Stimulated activated CD8-positive, alpha-beta memory T cell treated with anti-CD3 and anti-CD28 coated beads, Interleukin-15, amount 100 ng/mL, for 48 hours (primary cell): ENCODE measurements at places on chromosomes 3 and 15.

DNA sequence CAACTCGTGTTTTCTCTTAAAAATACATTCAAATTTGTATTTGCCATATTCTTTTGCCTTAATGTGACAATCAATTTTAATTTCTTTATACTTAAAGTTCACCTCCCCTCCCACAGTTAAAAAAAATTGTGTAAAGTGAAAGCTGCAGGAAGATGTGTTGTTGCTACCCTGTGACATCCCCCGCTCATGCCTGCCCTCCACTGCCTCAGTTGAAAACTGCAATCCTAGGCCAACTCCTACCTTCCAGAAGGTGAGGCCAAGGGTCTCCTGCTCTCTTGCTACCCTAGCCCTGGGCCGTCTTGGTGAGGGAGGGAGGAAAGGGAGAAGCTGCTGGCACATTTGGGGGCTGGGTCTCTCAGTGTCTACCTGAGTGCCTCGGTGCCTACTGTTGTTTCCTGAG is 57.0 kb upstream of the CMTM7 start:
- no peak for DNase-seq

DNA sequence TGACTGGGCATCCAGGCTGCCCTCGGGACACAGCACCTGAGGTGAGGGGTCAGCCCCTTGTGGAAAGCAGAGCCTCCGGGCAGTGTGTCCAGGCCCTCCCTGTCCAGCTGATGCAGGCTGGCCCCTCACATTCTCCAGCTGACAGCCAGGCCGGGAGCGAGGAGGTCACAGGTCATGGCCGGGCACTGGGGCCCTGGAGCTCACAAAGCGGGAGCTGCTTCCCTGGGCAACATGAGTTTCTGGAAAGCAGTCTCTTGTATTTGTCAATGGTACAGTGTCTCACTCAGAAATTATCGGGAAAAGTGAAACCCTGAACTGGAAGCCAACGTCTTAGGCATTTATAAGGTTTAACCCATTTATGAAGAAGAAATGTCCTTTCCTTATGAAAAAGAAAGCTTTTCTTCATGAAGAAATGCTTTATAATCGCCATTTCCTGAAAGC is 118.5 kb downstream of the OPA1 start:
- DNase-seq: no peak

DNA sequence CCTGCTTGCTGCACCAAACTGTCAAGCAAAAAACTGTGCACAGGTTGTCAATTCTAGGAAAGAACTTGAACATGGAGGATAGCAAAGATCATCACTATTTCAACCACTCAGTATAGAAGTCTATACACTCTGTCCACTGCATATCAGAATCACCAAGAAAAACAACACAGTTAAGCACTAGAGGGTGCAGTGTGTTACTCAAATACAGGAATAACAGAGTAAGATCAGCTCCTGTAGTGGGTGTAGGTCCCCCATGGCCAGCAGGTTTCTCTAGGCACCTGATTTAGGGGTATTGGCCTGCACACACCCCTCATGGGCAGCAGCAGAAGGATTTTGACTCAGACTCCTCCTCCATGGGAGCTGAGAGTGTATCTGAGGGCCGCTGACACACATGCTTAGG is 464.1 kb downstream of the EPHA6 start:
- DNase-seq: no peak

DNA sequence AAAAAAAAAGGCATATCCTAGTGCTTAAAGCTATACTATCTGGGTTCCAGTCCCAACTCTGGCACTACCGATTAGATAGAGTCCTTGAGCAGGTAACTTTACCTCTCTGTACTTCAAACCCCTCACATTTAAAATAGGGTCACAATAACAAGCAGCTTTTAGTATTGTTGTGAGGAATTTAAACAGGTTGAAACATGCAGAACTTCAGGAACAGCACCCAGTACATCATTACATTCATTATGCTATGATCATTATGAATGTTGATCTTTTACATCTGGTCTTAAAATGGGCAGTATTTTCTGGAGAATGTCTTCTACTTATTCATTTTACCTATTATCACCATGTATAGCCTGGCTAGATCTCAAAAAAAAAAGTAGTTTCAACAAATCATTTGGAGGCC is 176.1 kb upstream of the CCDC54 start:
- DNase-seq: no peak

- DNase-seq: no peak
These were observed 33.0 kb downstream of the HERC1 start for GRCh38 chr15:63800739-63801138.

- DNase-seq: no peak
These were observed 204.9 kb downstream of the CNTN4 start for GRCh38 chr3:2303566-2303965.

DNA sequence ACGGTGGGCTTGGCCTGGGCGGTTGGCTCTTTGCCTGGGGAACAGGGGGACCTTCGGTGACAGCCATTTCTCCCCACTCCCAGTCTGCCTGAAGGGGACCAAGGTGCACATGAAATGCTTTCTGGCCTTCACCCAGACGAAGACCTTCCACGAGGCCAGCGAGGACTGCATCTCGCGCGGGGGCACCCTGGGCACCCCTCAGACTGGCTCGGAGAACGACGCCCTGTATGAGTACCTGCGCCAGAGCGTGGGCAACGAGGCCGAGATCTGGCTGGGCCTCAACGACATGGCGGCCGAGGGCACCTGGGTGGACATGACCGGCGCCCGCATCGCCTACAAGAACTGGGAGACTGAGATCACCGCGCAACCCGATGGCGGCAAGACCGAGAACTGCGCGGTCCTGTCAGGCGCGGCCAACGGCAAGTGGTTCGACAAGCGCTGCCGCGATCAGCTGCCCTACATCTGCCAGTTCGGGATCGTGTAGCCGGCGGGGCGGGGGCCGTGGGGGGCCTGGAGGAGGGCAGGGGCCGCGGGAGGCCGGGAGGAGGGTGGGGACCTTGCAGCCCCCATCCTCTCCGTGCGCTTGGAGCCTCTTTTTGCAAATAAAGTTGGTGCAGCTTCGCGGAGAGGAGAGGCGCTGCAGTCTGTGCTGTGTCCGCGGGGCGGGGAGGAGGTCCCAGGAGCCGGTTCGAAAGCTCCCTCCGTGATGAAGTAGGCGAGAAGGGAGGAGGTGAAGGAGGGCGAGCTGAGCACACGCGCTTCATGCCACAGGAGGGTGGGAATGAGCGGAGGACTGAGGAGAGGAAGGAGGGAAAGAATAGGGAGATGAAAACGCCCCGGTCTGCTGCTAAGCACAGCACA is 9.6 kb downstream of the CLEC3B start:
- DNase-seq: no peak

- DNase-seq: no peak
These were observed 260.3 kb upstream of the TPM1 start for GRCh38 chr15:62782071-62782841.

- no peak for DNase-seq
These were observed 14.6 kb downstream of the FMN1 start for GRCh38 chr15:33179874-33180273.

GRCh38 chr15:88627463-88627862 is 6.3 kb downstream of the AEN start:
- DNase-seq: no peak

DNA sequence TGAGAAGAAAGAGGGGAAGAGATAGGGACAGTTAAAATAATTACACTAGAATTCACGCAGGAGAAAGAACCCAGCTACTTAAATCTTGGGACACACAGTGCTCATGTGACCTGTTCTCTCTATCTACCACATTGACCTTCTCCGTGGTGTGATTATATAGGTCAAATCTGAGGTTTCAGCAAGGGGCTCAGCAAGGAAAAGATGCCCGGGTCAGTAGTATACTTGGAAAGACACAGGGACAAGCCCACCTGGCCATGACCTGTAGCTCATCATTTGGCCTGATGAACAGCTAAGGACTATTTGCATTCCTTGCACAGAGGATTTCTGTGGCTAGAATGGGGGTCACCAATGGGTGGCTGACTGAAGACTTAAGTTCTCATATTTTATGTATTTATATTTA is 71.9 kb downstream of the SSR3 start:
- DNase-seq: no peak

GRCh38 chr3:170044795-170045244 is 7.0 kb downstream of the GPR160 start:
- DNase-seq: no peak

GRCh38 chr3:133742351-133743091 is 3.7 kb upstream of the TF start:
- DNase-seq: no peak

DNA sequence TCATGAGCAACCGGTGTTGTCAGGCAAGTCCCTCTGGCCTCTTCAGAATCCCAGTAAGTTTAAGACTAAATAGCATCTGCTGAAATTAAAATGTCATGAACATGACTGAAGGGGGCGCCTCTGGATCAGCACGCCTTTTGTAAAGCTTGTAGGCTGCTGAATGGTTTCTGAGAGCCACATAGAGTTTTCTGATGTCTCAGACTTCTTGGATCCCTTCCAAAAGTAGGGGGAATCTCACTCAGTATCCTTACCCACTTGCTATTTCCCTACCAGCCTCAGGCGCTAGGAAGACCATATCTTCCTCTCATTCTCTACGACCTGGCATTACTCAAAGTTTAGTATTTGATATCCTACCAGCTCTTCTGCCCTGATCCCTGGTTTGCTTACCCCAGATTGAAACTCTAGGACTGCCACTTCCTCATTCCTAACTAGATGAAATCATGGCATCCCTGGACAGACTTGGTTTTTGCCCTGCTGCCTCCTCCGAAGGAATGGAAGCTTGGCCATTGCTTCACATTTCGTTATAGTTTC is 62.7 kb upstream of the CD47 start:
- DNase-seq: peak; percentile 9

DNA sequence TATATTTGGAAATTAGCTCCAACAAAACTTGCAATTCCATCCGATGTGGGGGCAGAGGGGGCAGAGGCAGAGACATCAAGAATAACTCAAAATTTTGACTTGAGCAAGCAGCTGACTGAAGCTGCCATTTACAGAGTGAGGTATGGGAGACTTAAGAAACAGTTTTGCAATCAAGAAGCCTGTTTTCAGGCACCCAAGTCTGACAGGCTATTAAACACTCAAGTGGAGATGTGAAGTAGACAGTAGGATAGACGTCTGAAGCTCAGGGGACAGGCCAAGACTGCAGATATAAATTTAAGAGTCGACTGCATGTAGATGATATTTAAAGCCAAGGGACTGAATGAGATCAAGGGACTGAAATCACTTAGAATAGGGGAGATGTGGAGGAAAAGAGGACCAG is 9.9 kb upstream of the SH3BP5 start:
- DNase-seq: no peak
